ENCODE measurements at places on chromosomes 5 and 9.

DNA sequence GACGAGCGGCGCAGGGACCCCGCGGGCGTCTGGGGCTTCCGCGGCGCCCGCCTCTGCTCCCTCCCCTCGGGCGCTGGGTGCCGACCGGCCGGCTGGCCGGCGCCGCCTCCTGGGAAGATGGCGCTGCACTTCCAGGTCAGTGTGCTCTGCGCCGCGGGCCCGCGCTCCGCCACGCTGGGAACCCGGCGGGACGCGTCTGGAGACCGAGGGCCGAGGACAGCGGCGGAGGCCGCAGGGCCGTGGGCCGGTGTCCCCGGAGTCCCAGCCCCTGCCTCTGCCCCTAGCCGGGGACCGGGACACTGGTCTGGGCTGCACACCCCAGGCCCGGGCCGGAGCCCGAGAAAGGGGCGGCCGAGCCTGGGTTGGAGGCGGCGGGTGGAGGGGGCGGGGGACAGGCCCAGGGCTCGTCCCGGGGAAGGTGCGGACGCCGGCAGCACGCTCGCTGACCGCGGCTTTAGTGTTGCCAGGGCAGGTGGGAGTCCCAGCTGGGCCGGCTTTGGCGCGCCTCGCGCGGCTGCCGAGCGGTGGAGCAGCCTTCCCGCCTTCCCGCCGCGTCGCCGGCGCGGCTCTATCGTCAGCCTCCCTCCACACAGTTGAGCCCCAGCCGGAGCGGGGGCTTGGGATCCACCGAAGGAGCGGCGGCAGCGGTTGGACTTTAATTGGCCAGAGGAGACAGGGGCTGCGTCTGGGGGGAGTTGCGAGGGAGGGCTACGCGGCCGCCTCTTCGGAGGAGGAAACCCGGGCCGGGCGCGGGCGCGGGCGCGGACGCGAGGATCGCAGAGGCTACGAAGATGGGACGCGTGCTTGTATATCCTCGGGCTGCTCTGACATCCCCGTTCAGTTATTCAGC, at the start of gene RANBP17:
RANBP17 (plus strand) TSS at position 102 of the 850 bp plus-strand sequence.
- DNase-seq = peak; percentile 68

GRCh38 chr5:167916261-167916691, 375.2 kb upstream of the WWC1 start:
- no peak for DNase-seq

DNA sequence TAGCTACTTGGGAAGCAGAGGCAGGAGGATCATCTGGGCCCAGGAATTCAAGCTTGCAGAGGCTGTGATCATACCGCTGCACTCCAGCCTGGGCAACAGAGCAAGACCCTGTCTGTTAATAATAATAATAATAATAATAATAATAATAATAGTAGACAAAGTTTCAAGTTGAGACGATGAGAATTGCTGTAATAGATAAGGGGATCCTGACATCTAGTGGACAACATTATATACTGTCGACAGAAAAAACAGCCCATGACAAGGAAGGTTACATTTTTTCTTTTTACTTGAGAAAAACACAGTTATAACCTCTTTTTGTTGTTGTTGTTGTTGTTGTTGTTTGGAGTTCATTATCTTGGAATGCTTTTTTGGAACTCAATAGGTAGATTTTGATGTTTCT, 35.3 kb downstream of the NDFIP1 start:
- DNase-seq = peak; percentile 9

GRCh38 chr9:7567687-7568086, 231.9 kb downstream of the DMAC1 start:
- no peak for DNase-seq

DNA sequence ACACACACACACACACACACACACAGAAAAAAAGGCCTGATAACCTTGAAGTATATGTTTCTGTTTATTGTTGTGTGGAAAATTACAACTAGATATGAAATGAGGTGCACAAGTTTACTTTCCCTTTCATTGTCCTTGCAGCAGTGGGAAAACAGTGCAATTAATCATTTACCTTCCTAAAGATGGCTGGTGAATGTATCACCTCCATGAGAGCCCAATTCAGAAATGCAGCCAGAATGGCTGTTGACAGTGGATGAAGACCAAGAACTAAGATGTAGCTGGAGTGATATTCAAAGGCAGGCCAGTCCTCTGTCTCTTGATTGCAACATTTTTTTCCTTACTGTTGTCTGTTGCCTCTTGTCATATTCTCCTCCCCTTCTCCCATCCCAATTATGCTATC, 49.6 kb upstream of the EIF4EBP3 start:
- no peak for DNase-seq

GRCh38 chr5:109589986-109590385, 99.7 kb upstream of the MAN2A1 start:
- DNase-seq = no peak

DNA sequence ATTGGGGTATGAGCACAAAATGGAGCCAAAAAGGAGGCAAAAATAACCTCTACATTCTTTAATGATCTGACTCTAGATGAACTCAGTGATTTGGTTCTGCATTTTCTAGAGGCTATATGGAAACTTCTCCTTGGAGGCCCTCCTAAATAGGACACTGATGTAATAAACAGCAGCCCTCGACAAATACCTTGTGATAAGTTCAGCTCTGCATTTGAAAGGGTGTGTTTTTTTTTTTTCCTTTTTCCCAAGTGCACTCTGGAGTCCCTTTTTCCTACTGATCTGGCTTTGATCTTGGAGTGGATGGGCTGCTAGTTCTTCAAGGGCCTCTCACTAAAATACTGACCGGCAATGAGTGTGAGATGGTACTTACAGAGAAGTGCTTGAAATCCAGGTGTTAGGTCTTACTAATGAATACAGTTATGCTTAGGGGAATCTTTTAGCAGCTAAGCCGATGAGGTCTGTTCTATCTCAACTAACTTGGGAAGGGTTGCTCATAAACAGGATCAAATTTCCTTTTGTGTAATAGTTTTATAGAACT, 161.7 kb downstream of the MAST4 start:
- no peak for DNase-seq

GRCh38 chr9:87673446-87674120, 52.3 kb upstream of the CTSL start:
- no peak for DNase-seq

DNA sequence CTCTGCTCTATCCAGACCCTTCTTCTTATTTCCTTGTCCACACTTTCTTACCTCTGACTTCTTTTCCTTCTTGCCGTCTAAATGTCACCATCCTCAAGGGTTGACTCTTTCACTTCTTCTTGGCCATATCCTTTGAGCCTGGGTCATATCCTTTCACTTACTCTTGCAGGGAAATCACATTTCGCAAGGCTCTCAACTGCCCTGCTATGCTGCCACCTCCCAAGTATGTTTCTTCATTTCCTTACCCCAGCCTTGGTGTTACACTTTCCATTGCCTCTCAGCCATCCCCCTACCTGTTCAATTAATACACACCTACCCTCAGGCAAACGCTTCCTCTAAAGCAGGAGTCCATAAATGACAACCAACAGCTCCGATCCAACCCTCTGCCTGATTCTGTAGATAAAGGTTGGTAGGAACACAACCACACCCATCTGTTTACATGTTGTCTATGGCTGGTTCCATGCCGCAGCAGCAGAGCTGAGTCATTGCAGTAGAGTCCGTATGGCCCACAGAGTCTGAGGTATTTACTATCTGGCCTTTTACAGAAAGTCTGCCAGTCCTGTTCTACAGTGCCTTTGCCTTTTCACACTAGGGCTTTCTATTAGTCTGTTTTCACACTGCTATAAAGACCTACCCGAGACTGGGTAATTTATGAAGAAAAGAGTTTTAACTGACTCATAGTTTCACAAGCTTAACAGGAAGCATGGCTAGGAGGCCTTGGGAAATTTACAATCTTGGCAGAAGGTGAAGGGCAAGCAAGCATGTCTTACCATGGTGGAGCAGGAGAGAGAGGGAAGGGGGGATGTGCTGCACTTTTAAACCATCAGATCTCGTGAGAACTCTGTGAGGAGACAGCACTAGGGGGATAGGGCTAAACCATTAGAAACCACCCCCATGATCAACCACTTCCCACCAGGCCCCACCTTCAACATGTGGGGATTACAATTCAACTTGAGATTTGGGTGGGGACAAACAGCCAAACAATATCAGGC, 97.9 kb downstream of the SV2C start:
- no peak for DNase-seq

GRCh38 chr5:178241231-178241663, 8.6 kb upstream of the PHYKPL start:
- DNase-seq = no peak

GRCh38 chr9:134943411-134943810, 25.7 kb upstream of the FCN1 start:
- no peak for DNase-seq

GRCh38 chr9:109483744-109484429, 14.2 kb downstream of the PTPN3 start:
- DNase-seq = no peak
